Vagina (tissue), 2 donors: ENCODE measurements at places on chromosomes 16 and 17.

DNA sequence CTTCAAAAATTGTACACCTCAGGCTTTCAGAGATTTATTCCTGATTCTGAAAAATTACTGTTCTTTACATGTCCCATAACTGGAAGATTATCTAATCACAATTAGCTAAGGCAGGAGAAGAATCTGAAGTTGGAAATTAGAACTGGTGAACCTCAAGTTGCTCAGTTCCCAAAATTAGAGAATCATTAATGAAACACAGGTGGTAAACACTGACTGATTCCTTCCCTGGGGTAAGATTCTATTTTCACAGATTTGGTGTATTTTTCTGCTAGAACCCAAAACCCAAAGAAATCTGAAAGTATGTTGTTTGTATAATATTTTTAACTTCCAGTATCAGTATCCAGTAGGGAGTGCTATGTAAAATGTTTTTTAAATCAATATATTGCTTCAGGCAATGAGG lies 25.7 kb downstream of the PHKB start:
- DNase-seq, result no peak

DNA sequence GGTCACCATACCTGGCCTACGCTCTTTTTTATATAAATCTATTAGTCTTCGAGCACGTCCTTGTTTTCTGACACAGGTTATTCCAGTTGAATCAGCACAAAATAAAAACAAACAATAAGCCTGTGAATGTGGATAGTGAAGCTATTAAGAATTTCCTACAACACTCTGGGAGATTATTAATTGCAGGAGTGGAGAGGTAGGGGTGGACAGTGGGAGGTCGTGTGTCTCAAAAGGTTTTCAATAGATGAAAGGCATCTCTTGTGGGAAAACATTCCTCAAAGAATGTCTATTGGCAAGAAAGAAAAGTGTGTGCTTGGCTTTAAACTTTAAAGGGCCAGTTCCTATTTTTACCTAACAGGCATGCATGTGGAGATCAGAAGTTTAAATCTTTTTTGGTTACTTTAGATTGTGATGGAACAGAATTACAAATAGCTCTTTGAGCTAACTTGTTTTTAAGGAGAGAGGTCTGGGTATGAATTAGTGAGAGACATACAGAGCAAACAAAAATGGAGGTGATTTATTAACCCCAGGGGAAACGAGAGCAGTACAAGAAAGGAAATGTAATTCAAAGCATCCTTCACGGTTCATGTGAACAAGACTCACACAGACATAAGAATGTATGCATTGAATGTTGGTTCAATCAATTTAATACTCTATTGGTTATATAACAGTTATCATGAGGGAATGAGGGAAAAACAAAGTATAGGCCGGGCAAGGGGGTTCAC lies 9.0 kb downstream of the SMYD4 start:
- DNase-seq, result no peak

- DNase-seq, result no peak
Measured at GRCh38 chr16:22694887-22695382, 119.0 kb upstream of the HS3ST2 start.

DNA sequence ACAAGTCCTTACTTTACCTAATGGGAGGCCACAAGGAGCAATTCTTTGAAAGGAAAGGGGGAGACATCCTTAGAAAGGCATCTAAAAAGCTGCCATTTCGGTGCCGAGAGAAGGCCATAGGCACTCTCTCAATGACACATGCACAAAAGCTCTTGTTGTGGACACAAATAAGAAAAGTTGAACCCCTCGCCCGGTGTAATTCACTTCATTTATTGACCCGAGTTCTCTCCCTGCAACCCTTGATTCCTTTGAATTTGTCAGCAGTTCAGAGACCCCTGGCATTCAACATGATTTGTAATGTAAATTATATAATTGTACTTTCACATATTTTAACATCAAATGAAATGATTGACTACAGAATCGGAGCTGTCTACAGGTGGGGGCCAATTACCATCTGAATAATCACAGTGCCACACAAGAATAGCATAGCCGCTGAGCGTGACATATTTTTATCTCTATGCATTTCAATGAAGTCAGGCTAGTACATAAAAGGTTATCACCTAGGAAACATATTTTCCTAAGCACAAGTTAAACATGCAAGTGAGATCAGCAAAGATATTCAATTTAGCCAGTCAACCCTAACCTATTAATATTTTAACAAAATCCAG lies 66.7 kb downstream of the IRX6 start:
- DNase-seq, result no peak

DNA sequence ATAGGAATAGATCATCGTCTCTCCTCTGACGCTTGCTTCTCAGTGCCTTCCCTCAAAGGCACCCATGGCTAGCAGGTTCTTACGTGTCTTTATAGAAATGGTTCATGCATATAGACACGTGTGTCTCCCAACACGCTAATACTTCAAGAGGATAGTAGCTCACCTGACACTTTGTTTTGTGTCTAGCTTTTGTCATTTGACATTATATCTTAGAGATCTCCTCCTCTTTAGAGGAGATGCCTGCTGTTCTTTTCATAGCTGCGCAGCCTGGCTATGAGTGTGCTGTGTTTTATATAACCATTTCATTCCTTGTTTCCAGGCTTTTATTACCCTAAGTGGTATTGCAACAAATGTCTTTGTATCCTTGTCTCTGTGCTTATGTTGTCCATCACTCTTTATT lies 411.7 kb downstream of the CPPED1 start:
- DNase-seq, result no peak
